ENCODE measurements at places on chromosomes 7 and 10. TPM values are rescaled to one million over a fixed set of nuclear protein-coding genes. Genes with fewer than 3 reads are reported as not detected.
A peak's percentile ranks its signal among the peaks of the same experiment; 100 is the strongest.

- DNase-seq: no peak
These were observed 248.9 kb downstream of the KIAA1217 start for GRCh38 chr10:24457661-24458318.

GRCh38 chr10:103493362-103493915 lies at the start of gene NEURL1:
Gene NEURL1, plus strand, starts transcription at chr10:103493705. Its CDS starts 683 bp downstream, at chr10:103494388.
- no peak for DNase-seq

- no peak for DNase-seq
These were observed 301.3 kb downstream of the RNLS start for GRCh38 chr10:88281592-88282347.

GRCh38 chr7:128176696-128177095 lies 64.4 kb upstream of the LEP start:
- no peak for DNase-seq

GRCh38 chr10:121736315-121737130 lies 138.3 kb upstream of the FGFR2 start:
- DNase-seq: no peak

- no peak for DNase-seq
These were observed 116.8 kb downstream of the ZFAND4 start for GRCh38 chr10:45555795-45556194.

GRCh38 chr10:102629661-102630614 lies 14.3 kb upstream of the TRIM8 start:
- peak; percentile 91 for DNase-seq

GRCh38 chr7:73838642-73839041 lies 3.7 kb downstream of the METTL27 start:
- DNase-seq: no peak

DNA sequence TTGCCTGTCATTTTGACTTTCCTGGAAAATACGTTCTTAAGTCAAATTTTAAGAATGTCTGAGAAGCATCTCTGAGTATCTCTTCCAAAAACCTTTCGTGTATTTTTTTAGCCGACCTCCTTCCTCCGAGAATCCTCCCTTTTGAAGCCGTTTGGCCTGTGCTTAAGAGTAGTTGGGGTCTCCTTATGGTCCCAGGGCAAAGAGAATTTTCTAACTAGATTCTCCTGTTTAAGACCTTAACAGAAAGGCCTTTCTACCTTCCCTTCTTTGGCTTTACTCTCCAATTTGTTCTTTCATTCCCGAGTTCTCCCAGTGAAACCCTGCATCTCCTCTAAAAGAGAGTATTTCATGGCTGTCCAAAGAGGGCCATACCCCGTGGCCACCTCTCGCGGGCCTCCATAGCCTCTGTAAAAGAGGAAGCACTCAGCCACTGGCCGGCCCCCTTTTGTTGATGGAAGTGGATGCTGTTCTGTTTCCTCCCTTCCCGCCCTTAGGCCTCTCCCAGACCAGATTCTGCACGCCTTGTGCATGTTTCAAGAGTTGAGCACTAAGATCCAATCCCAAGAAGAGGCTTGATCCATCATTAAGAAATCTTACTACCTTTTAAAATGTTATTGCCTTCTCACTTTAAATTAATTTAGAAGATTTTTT lies 6.6 kb upstream of the FEZF1 start:
- no peak for DNase-seq

- no peak for DNase-seq
These were observed 19.7 kb upstream of the ITGA8 start for GRCh38 chr10:15739254-15739970.

DNA sequence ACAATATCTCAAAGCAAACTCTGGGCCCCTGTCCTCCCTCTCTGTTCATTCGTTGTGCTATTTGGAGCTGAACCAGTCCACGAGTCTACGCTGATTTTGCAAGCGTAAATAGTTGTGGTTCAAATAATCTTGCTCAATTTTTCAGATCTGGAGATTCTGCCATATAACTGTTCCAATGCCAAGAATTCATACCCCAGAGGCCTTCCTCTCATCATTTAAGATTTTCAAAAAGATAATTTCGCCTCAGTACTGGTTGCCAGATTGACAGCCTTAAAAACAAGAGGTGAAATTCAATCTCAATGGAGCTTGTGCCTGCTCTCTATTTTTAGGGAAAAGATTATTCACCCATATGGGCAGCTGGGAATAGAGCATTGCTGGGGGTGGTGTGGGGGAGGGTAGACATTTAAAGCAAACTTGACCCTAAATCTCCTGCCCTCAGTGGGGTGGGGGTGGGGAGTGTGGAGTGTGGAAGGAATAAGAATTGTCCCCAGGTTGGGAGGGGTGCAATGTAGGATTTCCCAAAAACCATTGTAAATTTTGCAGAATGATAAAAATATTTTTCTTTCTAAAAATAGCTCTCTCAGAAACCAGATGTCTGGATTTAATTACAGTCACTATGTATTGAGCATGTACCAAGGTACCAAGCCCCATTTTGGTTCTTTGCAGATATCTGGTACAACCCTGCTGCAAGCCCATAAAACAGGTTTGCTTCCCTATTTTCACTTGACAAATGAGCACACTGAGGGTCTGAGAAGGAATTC lies 104.7 kb upstream of the EEPD1 start:
- no peak for DNase-seq

GRCh38 chr7:45650404-45651394 lies 76.5 kb downstream of the ADCY1 start:
- DNase-seq: no peak

DNA sequence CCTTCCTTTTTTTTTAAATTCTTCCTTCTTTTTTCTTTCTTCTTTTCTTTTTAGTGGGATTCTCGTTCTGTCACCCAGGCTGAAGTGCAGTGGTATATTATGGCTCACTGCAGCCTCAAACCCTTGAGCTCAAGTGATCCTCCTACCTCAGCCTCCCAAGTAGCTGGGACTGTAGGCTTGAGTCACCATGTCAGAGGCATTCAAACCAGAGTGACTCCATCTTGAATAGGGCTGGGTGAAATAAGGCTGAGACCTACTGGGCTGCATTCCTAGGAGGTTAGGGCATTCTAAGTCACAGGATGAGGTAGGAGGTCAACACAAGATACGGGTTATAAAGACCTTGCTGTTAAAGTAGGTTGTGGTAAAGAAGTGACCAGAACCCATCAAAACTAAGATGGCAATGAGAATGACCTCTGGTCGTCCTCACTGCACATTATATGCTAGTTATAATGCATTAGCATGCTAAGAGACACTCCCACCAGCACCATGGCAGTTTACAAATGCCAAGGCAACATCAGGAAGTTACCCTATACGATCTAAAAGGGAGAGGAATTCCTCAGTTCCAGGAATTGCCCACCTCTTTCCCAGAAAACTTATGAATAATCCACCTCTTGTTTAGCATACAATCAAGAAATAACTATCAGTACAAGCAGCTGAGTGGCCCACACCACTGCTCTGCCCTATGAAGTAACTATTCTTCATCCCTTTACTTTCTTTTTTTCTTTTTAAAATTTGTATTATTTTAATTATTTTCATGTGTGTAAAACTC lies 99.0 kb upstream of the ITGB1 start:
- DNase-seq: no peak

DNA sequence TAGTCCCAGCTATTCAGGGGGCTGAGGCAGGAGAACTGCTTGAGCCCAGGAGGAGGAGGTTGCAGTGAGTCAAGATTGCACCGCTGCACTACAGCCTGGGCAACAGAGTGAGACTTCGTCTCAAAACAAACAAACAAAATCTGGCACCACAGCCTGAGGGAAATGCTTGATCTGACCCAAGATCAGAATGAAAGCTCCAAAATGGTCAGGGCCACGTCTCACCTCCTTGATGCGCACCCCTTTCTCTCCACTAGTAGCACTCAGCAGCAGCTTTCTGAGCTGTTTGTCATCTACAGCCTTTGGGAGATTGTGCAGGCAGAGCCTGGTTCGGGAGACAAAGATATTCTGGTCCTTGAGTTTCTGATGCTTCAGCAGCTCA lies 22.7 kb downstream of the RBM28 start:
- DNase-seq: no peak

DNA sequence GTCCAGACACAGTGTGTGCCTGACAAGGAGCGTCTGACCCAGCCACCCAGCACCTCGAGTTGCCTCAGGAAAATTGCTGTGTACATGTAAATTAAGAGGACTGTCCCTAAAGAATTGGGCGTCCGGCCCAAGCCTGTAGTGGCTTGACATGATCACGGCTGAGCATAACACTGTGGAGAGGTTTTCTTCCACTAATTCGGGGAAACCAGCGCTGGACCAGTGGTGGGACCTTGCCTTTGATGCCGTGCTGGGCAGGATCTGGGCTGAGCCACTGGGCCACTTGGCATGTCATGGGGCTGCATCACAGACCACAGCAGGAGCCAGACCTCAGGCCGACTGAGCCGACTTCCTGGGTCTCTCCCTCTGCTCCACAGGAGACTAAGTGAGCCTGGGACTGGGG lies 282.5 kb downstream of the GLRX3 start:
- peak; percentile 28 for DNase-seq

GRCh38 chr7:26368542-26368941 lies 76.9 kb downstream of the SNX10 start:
- no peak for DNase-seq

GRCh38 chr10:12579954-12580858 lies 230.9 kb downstream of the CAMK1D start:
- no peak for DNase-seq

- DNase-seq: peak; percentile 12
These were observed 114.2 kb downstream of the DYNC1I1 start for GRCh38 chr7:95886501-95887090.

DNA sequence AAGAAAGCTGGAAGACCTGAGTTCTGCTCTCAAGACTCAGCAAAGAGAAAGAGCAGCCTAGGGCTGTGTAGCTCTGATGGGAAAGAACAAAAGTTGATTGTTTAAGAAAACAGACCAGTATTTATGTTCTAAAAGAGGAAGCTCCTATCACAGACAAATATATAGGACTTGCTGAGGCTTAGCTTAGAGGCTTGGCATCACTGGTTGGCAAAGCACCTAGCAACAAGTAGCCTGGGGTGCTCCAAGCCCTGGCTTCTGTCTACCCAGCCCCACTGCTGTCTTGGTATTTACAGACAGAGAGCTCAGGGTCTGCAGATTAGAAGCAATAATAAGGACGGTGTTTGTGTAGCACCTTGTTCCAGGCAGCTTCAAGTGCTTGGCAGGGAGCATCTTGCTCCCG lies 36.9 kb upstream of the CCDC3 start:
- no peak for DNase-seq

GRCh38 chr10:132302421-132303310 lies 5.1 kb downstream of the STK32C start:
- DNase-seq: no peak

DNA sequence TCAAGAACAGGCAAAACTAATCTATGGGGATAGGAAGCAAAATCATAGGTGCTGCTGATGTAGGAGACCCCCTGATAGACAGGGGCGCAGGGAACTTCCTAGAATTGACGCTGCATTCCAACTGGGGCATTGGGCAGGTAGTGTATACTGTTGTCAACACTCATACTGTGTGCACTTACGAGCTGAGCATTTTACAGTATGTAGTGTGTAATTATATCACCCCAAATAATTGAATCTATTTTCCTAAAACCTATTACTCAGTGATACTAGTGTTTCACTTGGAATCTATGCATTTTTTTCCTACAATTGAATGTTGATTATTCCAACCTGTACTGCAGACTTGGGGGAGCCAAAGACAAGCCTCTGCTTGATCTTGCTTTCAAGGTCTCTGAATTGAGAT lies 207.0 kb upstream of the PRKCQ start:
- no peak for DNase-seq

- no peak for DNase-seq
These were observed 28.7 kb downstream of the NET1 start for GRCh38 chr10:5441106-5441505.

DNA sequence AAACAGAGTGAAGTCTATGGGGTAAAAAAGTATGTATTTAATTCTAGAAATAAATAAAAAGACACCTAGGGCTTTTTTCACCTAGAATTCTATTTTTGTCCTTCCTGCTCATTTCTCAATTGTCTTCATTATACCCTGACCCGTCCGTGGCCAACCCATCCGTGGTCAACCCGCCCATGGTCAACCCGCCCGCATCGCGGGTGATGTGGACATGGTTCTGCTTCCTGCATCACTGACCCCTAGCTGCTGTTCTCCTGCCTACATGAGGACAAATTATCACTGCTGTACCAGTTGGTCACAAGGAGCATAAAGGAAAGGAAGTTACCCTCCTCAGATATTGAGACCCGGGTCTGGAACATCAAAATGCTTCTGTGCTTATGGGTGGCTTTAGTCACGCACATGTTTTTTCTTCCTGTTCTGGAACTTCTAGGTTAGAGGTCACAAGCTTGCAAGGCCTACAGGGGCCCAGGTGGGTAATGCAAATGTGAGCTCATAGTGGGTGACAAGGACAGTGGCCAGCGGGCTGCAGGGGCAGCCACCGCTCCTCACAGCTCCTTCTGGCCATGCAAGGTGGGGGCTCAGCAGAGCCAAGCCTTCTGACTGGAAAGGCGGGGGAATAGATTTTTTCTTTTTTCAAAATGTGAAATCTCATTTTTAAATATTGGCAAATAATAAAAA lies 15.5 kb downstream of the CAMK2G start:
- DNase-seq: no peak

GRCh38 chr7:55280031-55280454 lies 85.1 kb upstream of the LANCL2 start:
- DNase-seq: peak; percentile 52

ACSM6 gene
- total RNA-seq: not detected

PRR15 gene
- not detected for total RNA-seq

CDK5 gene
- total RNA-seq: 29.3 TPM

PKD2L1 gene
- total RNA-seq: not detected

NPY gene
- total RNA-seq: not detected

FLNC gene
- total RNA-seq: 56.8 TPM

C10orf71 gene
- total RNA-seq: not detected

UBE2D4 gene
- 12.1 TPM for total RNA-seq

ABCA13 gene
- total RNA-seq: 4.5 TPM

NYAP1 gene
- 0.63 TPM for total RNA-seq

NACAD gene
- 1.5 TPM for total RNA-seq

VIPR2 gene
- not detected for total RNA-seq

UCN3 gene
- total RNA-seq: not detected

COL28A1 gene
- total RNA-seq: not detected

ARHGEF5 gene
- total RNA-seq: 0.13 TPM

RHOBTB1 gene
- 17.7 TPM for total RNA-seq

PLPP4 gene
- total RNA-seq: 13.8 TPM

Measured in SJSA1 (cell line).